Chondrocyte (in vitro differentiated cells): ENCODE measurements at places on chromosomes 5 and 9.

DNA sequence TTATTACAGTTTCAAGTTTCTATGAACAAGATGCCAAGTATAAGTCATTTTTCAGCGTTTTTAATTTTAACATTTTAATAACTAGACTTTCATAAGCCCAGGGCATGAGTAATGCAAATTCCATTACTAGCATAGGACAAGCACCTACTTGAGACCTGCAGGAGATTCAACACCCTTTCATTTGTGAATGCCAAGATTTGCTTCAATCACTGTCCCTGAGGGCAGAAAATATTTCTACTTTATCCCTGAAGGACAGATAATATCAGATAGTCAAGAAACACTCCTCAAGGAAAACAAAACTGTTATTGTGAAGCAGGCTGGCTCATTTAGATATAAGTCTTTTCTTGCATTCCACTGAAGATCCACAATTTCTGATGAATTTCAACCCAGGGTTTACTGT lies 27.7 kb upstream of the ZNF622 start:
- no peaks in the 10 kb centered on the region for H3K27me3 ChIP-seq
- peak overlapping the region; percentile 60 for H3K27ac ChIP-seq
- H3K4me1 ChIP-seq = peaks cover 23% of the 10 kb centered on the region
- H3K36me3 ChIP-seq = peaks cover 6% of the 10 kb centered on the region
- DNase-seq = no peak
- no peak overlapping the region for H3K4me3 ChIP-seq

- H3K4me1 ChIP-seq = peaks cover 34% of the 10 kb centered on the region
- H3K4me3 ChIP-seq = no peak overlapping the region
- no peaks in the 10 kb centered on the region for H3K27me3 ChIP-seq
These were observed 100.9 kb upstream of the IL6ST start for GRCh38 chr5:56095579-56096102.

- H3K27me3 ChIP-seq = no peaks in the 10 kb centered on the region
- H3K36me3 ChIP-seq = no peaks in the 10 kb centered on the region
- H3K4me1 ChIP-seq = peaks cover 24% of the 10 kb centered on the region
- H3K27ac ChIP-seq = no peak overlapping the region
- no peak for DNase-seq
These were observed 7.6 kb upstream of the F2RL1 start for GRCh38 chr5:76811214-76811613.

GRCh38 chr9:77839459-77840140 lies 191.5 kb upstream of the GNA14 start:
- H3K27me3 ChIP-seq = no peaks in the 10 kb centered on the region
- peak overlapping the region; percentile 86 for H3K27ac ChIP-seq
- DNase-seq = no peak
- no peak overlapping the region for H3K4me3 ChIP-seq

DNA sequence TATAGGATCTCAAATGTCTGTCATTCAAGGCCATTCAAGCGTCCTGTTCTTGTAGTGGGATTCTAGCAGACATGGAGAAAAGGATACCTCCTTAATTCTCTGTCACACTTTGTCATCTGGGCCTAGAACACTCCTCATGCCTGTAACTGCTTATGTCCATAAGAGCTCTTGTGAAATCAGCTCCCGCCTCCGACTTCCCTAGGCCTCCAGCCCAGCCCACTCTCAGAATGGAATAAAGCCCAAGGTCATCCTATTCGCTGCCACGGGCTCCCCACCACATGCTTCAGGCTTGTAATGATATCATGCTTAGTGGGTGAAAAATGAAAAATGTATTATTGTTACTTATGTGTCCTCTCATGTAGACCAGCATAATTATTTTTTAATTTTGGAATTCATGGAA lies 632.5 kb downstream of the ISL1 start:
- no peak for DNase-seq
- peaks cover 8% of the 10 kb centered on the region for H3K27me3 ChIP-seq
- H3K4me1 ChIP-seq = no peaks in the 10 kb centered on the region
- no peak overlapping the region for H3K27ac ChIP-seq
- no peak overlapping the region for H3K4me3 ChIP-seq
- no peaks in the 10 kb centered on the region for H3K36me3 ChIP-seq

DNA sequence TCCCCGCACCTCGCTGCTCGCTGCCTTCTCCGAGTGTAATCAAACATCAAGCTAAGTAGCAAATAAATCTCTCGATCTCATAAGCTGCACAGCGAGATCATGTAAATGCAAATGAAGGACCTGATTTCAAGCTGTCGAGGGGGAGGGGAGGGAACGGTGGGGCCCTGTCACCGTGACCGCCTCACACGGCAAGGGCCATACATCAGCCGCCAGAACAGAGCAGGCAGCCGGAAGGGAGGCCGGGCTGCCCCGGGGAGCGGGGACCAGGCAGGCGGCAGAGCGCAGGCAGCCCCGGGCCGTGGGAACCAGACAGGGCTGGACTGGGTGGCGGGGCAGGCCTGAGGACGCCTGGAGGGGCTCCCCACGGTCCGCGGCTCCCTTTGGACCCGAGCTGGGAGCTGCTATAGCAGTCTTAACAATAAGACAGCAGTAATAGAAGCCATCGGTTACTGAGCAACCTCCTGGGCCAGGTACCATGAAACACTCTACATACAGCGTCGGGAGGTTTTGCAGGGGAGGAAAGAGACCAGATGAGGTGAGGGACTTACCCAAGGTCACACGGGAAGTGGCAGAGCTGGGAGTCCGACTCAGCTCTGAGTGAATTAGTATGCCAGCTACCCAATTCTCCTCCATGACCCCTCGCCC lies 76.8 kb downstream of the CFAP77 start:
- H3K4me3 ChIP-seq = no peak overlapping the region
- peaks cover 56% of the 10 kb centered on the region for H3K27me3 ChIP-seq

- no peak overlapping the region for H3K4me3 ChIP-seq
- peaks cover 1% of the 10 kb centered on the region for H3K36me3 ChIP-seq
- H3K27ac ChIP-seq = no peak overlapping the region
- peaks cover 20% of the 10 kb centered on the region for H3K4me1 ChIP-seq
- no peak for DNase-seq
These were observed 224.6 kb downstream of the GABBR2 start for GRCh38 chr9:98484162-98484561.

- H3K27me3 ChIP-seq = peaks cover 5% of the 10 kb centered on the region
- no peak overlapping the region for H3K4me3 ChIP-seq
- no peaks in the 10 kb centered on the region for H3K36me3 ChIP-seq
- no peak for DNase-seq
- no peak overlapping the region for H3K27ac ChIP-seq
These were observed 537.1 kb upstream of the CDH18 start for GRCh38 chr5:20524991-20525529.

DNA sequence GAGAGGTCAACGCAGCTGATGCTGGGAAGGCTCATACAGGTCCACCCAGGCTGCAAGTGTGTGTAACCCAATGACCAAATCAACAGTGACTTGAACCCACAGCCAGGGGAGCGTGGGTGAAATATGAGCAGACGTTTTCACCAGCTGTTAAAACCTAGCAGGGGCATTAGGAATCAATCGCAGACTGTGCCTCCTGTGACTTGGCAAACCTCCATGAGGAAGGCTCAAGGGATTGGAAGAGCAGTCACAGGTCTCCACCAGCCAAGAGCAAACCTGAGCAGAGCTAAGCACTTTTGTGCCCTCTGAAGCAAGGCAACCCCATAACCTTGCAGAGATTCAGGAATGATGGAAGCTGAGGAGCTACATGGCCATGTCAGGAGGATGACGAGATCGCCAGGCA lies 25.5 kb downstream of the INSYN2B start:
- H3K4me3 ChIP-seq = no peak overlapping the region
- DNase-seq = no peak
- H3K27ac ChIP-seq = no peak overlapping the region
- no peaks in the 10 kb centered on the region for H3K4me1 ChIP-seq

GRCh38 chr9:82354279-82354659 lies 365.7 kb downstream of the SPATA31D1 start:
- no peaks in the 10 kb centered on the region for H3K36me3 ChIP-seq
- DNase-seq = no peak
- H3K4me1 ChIP-seq = peaks cover 15% of the 10 kb centered on the region

DNA sequence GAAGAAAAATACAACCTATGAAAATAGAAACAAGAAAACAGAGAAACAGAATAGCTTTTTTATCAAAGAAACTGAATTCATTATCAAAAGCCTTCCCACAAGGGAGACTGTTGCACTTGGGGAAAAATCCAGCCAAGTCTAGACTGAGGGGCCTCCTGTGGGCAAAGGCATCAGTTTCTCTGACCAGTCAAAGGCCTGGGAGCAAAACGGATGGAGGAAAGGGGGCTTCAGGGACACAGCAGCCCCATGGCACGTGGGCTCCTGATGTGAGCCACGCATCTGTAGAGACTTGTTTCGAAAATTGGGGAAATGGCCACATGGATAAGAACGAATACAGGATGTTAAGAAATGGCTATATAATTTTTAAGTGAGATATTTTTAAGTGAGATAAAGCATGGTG lies 21.1 kb downstream of the ZDHHC11B start:
- no peak for DNase-seq
- no peak overlapping the region for H3K4me3 ChIP-seq
- no peak overlapping the region for H3K27ac ChIP-seq
- H3K4me1 ChIP-seq = no peaks in the 10 kb centered on the region
